ENCODE measurements at places on chromosomes 3 and 15.

GRCh38 chr3:129739634-129740033, 133.2 kb upstream of the PLXND1 start:
- DNase-seq = no peak

DNA sequence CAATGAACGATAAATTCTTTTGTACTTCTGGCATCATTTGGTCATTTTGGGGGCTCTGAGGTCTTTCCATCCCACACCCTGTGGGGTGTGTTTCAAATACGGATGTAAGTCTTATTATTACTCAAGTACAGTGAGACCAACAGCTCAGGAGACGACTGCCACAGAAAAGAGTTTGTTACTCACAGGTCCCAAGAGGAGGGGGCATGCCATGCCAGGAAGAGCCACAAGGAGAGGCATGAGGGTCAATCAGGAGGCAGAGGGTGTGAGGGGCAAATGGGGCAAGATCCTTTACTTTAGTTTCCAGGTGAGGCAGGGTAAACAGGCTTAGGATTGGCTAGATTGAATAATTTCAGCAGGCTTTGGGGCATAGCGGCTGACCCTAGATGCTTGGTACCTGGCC, 21.6 kb downstream of the TRH start:
- DNase-seq = no peak

- no peak for DNase-seq
Measured at GRCh38 chr3:110810356-110810755, 261.3 kb upstream of the NECTIN3 start.

GRCh38 chr3:9409981-9410854, 12.8 kb downstream of the SETD5 start:
- no peak for DNase-seq

- no peak for DNase-seq
Measured at GRCh38 chr3:20324664-20325478, 138.9 kb upstream of the SGO1 start.

- DNase-seq = no peak
Measured at GRCh38 chr3:105730801-105731354, 137.9 kb downstream of the CBLB start.

- no peak for DNase-seq
Measured at GRCh38 chr3:64295594-64295993, 70.3 kb upstream of the PRICKLE2 start.

DNA sequence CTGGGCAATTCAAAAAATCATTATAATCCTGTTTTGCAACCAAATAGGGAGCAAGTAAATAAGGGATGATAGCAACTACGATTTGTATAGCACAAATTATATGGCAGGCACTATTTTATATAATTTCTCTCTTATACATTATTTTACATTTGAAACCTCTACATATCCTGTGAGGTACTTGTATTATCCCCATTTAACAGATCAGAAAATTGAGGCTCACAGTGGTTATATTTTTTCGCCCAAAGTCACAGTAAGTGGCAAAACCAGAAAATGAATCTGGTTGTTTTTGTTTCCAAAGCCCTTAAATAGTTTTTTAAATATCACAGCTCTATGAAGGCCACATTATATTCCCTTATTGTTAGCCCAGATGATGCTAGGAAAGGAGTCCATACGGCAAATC, 74.3 kb downstream of the MLH1 start:
- no peak for DNase-seq

DNA sequence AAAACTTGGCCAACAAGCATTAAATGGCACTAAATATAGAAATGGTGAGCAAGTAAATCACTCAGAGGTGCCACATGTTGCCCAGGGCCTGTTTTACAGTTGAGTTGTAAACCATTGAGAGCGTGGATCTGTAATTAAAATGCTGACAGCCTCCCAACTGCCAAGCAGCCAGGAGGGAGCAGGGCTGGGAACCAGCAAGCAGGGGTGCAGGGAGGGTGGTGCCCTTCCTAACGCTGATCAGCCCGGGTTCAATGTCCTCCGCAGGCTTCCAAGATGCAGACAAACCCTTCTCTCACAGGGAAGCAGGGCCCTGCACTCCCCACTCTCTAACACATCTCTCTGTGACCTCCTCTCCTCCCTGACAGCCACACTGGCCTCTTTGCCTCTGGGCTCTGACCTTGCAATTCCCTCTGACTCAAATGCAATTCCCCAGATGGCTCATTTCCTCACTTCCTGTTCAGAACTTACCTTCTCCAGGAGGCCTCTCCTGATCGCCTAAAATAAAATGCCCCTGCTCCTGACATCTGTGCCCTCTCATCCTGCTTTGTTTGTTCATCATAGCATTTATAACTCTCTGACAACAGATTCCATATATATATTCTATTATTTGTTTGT, 40.0 kb downstream of the WNT7A start:
- DNase-seq = no peak

GRCh38 chr15:89680282-89680873, 1.2 kb upstream of the PLIN1 start:
- no peak for DNase-seq

DNA sequence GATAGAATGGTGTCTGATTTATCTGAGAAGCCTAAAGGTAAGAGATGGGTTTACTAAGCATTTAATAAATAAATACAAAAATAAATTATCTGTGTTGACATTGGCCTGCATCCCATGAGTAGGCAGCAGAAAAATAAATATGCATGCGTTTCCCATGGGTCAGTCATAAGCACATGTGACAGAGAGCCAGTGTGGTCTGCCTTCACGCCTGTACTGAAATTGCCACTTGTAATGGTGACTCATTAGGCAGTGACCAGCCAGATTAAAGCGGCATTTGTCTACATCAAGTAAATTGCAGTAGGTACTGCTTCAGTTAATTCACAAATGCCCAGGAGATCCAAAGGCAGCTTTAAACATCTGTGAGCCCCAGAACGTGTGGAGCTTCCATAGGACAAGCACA, 399.6 kb downstream of the NAALADL2 start:
- DNase-seq = no peak

DNA sequence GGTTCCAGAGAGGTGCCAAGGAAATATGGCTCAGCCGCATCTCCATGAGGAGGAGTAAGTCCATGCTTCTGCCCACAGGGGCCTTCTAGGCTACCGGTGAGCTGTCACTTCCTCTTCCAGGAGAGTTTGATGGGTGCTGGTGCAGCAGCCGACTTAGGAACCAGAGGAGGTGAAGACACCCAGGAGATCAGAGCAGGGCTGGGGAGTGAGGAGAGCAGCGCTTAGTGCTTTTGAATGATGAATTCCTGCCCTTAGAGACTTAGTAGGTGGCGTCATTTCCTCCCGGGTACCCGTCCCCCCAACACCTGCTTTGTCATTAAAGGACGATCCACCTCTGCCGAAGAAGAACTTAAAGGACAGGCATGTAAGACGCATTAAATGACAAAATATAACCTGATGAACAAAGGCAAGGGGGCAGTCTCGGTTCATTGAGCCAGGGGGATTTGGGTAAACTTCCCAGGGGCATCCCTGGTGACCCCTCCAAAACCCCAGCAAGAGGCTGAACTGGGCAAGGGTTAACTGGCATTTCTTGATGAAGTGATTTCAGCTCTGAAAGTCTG, 67.6 kb downstream of the HES1 start:
- DNase-seq = peak; percentile 34

GRCh38 chr3:54259636-54260035, 137.3 kb downstream of the CACNA2D3 start:
- no peak for DNase-seq

DNA sequence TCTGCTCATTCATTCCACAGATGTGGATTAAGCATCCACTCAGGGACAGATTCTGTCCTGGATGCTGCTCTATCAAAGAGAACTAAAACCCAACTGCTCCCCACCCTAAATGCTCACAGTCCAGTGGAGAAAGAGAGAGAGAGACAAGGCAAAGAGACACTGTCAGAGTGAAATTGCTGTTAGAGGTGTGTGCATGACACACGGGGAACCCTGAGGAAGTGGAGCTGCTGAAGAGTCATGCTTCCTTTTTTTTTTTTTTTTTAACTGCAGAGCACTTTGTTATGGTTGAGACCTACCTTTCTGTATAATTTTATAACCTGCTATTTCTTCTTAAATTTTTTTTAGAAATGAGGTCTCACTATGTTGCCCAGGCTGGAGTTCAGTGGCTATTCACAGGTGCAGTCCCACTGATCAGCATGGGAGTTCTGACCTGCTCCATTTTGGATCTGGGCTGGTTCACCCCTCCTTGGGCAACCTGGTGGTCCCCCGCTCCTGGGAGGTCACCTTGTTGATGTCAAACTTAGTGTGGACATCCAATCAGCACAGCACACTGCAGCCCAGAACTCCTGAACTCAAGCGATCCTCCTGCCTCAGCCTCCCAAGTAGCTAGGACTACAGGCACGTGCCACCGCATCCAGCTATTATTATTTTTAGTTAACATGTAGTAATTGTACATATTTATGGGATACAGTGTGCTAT, 18.2 kb upstream of the PSTPIP1 start:
- DNase-seq = peak; percentile 33

DNA sequence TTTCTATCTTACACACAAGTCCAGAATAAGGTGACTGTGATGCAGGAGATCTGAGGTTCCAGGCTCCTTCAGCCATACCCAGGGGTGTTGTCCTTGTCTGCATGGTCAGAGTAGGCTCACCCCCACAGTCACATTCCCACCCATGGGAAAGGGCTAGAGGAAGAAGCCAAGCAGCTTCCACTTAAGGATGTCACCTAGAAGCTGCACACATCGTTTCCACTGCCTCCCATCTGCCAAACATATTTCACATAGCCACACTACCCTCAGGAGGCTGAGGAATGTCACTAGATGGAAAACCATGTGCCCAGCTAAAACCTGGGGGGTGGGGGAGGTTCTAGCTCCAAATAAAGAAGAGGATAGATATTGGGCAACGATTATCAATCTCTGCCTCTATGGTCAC, 58.1 kb downstream of the TMEM39A start:
- no peak for DNase-seq

DNA sequence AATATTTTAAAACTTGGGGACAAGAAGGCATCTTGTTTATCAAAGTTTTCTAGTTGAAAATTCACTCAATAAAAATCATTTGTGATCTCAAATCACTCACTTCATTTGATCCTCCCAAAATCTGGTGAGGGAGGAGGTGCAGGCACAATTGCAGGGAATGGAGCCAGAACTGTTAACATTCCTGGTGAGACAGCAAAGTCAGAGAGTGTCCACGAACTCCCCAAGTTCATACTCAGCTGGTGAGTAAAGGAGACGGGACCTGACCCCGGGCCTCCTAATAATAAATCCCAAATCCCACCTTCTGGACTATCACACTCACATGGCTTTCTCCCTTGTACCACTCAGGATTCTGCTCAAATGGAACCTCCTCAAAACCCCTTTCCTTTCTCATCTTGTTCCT, 252.3 kb upstream of the LRTM1 start:
- no peak for DNase-seq

- no peak for DNase-seq
Measured at GRCh38 chr3:190558796-190559195, 44.9 kb downstream of the IL1RAP start.

GRCh38 chr15:67305506-67305905, 50.9 kb downstream of the IQCH start:
- no peak for DNase-seq

- DNase-seq = no peak
Measured at GRCh38 chr15:80760960-80761359, 18.2 kb upstream of the CEMIP start.

DNA sequence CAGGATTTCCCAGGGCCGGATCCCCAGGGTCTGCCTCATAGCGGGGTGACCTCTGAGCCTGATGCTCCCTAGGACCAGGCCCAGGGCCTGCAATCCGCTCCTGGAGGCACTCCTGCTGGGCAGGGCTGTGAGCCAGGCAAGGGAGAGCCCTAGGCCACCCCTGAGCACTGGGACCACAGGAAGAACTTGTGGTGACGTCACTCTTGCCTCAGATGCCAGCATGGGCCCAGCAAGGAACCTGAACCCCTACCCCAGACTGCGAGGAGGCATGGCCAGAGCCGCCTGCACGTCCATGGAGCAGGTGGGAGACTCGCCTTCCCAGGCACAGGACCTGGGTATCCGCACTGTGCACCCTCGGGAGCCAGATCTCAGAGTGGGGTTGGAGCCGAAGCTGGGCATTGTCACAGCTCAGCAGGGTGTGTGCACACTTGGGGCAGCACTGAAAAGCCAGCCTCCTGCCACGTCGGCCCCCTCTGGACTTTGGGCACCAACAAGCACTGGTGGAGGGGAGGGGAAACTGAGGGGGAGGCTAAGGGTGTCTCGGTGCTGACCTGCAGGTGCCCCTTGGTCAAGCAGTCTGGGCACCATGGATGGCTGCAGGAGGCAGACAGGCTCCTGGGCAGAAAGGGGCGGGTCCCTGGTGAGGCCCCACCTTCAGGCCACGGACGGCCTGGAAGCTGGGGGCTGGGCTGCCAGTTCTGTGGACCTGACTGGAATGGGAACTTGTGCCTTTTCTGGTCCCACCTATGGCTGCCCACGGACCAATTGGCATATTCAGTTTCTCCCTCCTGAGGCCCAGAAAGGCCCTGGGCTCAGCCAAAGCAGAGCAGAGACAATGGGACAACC, 49.3 kb downstream of the SLC6A20 start:
- DNase-seq = no peak

DNA sequence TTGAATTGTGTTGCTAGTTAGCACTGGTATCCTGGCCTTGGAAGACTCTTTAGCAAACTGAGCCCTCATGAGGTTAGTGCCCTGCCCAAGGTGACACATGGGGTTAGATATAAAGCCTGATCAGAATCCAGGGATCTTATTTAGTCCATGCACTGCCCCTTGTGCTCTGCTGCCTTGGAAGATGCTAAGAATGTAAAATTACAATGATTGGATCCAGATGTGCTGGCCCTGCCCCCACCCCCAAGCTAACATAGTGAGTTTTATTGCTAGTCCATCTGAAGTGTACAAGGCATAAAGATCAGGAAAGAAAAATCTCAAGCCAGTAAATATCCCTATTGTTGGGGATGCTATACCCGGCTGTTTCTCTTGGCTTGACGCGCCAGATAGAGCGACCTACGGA, 248.1 kb upstream of the C2CD4B start:
- DNase-seq = no peak

- no peak for DNase-seq
Measured at GRCh38 chr3:59374818-59375211, 325.0 kb upstream of the CFAP20DC start.

GRCh38 chr3:149618151-149619123, 39.4 kb downstream of the WWTR1 start:
- DNase-seq = no peak

DNA sequence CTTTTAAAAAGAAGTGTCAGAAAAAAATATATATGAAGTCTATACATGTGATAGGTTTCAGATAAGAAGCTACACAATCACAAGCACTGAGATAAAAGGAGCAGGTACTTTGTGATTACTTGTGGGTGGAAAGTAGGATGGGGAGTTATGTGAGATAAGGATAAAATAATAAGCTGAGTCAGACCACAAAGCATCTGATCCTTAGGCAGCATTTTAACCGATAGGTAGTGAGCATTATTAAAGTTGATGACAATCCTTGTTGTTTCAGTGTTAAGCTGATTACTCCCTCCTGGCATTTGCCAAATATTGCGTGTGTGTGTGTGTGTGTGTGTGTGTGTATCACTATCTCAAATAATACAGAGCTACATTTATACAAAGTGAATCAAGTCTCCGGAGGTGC, 483.1 kb downstream of the NAALADL2 start:
- no peak for DNase-seq

GRCh38 chr15:93330912-93331544, 242.0 kb upstream of the RGMA start:
- no peak for DNase-seq

GRCh38 chr3:37793889-37794591, 67.6 kb upstream of the CTDSPL start:
- no peak for DNase-seq

- DNase-seq = peak; percentile 59
Measured at GRCh38 chr3:50226888-50227389, 9.1 kb upstream of the GNAI2 start.

GRCh38 chr3:99915906-99916432, 98.3 kb downstream of the CMSS1 start:
- DNase-seq = no peak
